ENCODE measurements at places on chromosomes 1 and 21. TPM values are rescaled to one million over a fixed set of nuclear protein-coding genes. Genes with fewer than 3 reads are reported as not detected.

DNA sequence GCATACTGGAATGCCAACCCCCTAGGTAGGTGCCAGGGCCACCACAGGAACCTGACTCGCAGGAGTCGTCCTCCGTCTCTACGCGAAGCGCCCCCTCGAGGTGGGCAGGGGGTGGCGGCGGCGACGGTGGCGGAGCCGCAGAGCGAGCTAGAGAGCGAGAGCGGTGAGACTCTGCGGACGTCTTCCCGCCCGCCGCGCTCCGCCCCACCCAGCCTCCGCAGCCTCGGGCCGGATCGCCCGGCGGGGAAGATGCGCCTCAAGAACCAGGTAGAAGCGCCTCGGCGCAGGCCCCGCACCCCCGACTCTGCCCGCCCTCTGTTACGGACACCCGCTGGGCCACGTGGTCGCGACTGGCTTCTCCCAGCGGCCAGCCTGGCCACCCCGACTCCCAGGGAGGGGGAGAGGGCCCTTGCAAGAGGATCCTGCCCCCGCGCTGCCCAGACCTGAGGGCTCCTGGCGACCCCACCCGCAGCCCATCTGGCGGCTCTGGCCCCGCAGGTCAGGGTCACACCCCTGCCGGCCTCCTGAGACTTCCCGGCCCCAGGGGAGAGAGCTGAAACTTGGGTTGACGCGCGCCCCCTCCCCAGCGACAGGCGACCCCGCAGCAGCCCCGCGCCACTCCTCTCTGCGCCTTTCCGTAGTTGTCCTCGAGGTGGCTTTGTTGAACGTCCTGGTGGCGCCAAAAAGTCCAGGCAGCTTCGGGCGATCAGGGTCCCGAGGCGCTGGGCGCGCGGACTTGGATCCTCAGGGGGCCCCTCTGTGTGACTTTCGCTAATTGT lies 24.4 kb upstream of the AGBL4 start:
- no peaks in the 10 kb centered on the region for H3K36me3 ChIP-seq
- H3K27ac ChIP-seq, result no peak overlapping the region
- peak; percentile 48 for DNase-seq
- no peak overlapping the region for H3K4me3 ChIP-seq
- H3K27me3 ChIP-seq, result no peaks in the 10 kb centered on the region

DNA sequence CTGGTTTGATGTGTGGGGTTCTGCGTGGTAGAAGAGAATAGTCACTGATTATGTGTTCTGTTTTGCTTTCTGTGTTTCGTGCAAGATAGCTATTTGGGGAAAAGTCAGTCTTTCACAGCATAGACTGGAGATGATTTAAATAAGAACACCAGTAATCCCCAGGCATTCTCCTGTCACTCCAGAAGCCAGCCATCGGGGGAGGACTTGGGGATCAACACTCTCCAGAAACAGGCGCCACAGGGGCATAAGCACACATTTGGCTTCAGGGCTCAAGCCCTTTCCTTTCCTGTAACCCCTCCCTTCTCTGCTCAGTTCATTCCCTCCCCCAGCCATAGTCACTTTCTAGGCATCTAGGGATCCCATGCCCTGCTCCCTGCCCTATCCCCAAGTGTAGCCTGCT lies 97.3 kb upstream of the BEND5 start:
- H3K27me3 ChIP-seq, result no peaks in the 10 kb centered on the region
- no peaks in the 10 kb centered on the region for H3K36me3 ChIP-seq
- H3K4me3 ChIP-seq, result no peak overlapping the region
- no peaks in the 10 kb centered on the region for H3K4me1 ChIP-seq
- H3K27ac ChIP-seq, result no peak overlapping the region

DNA sequence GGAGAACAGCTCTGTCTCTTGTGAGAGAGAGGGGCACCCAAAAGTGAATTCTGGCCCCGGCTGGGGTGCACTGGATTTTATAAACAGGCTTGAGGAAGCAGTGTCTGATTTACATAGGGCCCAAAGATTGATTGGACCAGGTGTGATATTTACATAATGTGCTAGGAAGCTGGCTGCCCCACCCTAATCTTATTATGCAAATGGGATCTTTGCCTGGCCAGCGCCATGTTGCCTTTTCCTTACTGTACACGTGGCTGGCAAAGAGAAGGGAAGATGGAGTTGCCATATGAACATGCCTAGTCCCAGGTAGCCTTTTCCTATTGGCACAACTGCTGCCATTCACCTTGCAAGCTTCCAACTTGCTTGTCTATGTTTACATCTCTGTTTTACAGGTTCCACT lies 29.0 kb upstream of the CFHR4 start:
- no peaks in the 10 kb centered on the region for H3K4me1 ChIP-seq
- no peak for DNase-seq
- H3K27ac ChIP-seq, result no peak overlapping the region
- no peaks in the 10 kb centered on the region for H3K36me3 ChIP-seq

- no peak overlapping the region for H3K4me3 ChIP-seq
- no peak overlapping the region for H3K27ac ChIP-seq
- H3K36me3 ChIP-seq, result no peaks in the 10 kb centered on the region
- no peaks in the 10 kb centered on the region for H3K27me3 ChIP-seq
Observed at GRCh38 chr1:199463521-199464127, 563.9 kb upstream of the NR5A2 start.

Gene CCDC30
- 1.8 TPM for total RNA-seq

DNA sequence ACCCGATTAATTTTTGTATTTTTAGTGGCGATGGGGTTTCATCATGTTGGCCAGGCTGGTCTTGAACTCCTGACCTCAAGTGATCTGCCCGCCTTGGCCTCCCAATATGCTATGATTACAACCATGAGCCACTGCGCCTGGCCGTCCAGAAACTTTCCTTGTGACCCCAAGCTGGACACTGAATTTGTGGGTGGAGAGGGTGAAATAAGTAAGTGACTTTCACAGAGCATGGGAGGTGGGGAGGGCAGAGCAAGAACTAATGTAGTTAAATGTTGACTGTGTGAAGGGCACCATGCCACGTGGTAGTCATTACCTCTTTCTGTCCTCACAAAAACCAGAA lies 2.7 kb upstream of the UTP11 start:
- no peak overlapping the region for H3K27ac ChIP-seq
- H3K27me3 ChIP-seq, result peaks cover 8% of the 10 kb centered on the region
- no peak for DNase-seq
- H3K36me3 ChIP-seq, result no peaks in the 10 kb centered on the region
- H3K4me3 ChIP-seq, result no peak overlapping the region

DNA sequence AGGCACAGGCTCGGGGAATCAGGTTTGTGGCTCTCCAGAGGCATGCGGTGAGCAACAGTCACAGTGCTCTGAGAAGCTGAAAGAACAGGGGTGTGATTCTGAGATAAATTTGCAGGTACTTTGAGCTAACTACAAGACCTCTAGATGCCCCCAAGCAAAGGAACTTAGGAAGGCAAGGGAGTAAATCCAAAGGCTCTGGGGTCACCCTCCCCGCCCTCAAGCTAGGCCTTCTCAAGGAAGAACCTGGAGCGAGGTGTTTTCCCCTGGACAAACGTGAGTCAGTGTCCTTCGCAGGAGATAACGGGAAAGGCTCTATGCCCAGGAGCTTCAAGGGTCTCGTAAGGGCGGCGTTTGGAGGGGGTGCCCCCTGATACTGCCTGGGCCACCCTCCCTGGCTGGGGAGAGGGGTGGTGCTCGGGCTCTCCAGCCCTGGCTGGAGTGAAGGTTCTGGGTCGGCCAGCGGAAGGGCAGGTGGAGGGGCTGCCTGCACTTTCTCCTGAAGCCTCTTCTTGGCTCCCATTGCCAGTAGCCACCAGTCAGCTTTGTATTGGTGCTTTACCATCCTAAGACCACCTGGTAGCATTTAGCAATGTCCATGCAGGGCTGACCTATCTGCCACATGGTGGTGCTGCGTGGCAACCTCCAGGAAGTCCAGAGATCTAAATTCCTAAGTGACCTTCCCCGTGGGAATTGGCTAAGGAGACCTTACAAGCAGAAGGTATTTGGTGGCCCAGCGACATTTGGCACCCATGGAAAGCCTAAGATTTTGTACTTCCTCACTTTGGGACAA lies 44.0 kb downstream of the GPR161 start:
- H3K36me3 ChIP-seq, result no peaks in the 10 kb centered on the region
- no peaks in the 10 kb centered on the region for H3K4me1 ChIP-seq
- DNase-seq, result no peak
- no peak overlapping the region for H3K4me3 ChIP-seq
- H3K27ac ChIP-seq, result no peak overlapping the region
- no peaks in the 10 kb centered on the region for H3K27me3 ChIP-seq

GRCh38 chr1:14968251-14968851 lies 185.2 kb upstream of the TMEM51 start:
- no peak for DNase-seq
- no peaks in the 10 kb centered on the region for H3K36me3 ChIP-seq

DNA sequence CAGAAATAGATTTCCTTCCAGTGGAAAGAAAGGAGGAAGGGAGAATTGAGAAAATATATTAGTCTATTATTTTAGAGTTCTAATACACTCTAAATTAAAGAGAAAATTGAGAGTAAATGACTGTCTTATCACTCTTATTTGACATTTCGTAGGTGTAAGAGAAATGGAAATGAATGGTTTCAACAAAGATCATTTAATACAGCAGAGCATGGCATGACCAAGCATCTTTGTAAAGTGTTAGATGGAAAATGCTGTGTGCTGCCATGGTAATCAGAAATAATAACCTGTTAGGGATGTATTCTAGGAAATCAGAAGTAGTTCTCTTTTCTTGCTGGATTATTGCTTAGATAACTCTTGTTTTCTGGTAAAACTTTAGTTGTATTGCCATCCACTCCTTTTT lies 90.9 kb downstream of the GIPC2 start:
- H3K36me3 ChIP-seq, result no peaks in the 10 kb centered on the region
- H3K27ac ChIP-seq, result no peak overlapping the region
- H3K4me1 ChIP-seq, result no peaks in the 10 kb centered on the region

DNA sequence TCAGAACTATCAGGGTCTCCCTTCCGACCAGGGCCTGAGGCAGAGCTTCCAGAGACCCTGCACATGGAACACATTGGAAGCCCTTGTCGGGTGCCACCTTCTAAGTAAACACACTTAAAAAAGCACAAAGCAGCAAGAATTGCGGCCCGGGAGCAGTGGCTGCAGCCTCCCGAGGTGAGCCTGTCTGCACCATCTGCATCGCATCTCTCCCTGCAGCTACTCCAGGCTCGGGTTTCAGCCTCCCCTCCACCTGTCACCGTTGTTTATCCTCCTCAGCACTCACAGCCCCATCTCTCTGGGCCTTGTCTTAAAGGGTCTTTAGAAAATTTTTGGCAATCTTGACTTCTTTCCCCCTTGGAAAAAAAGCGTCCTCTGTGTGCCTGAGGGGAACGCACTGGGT lies 95.1 kb upstream of the ARHGEF16 start:
- no peaks in the 10 kb centered on the region for H3K36me3 ChIP-seq
- H3K4me1 ChIP-seq, result no peaks in the 10 kb centered on the region
- no peak for DNase-seq
- no peak overlapping the region for H3K27ac ChIP-seq

- H3K4me1 ChIP-seq, result peaks cover 29% of the 10 kb centered on the region
- H3K36me3 ChIP-seq, result peaks cover 13% of the 10 kb centered on the region
- no peak overlapping the region for H3K4me3 ChIP-seq
- H3K27me3 ChIP-seq, result no peaks in the 10 kb centered on the region
Observed at GRCh38 chr21:46637952-46638746, 2.7 kb downstream of the PRMT2 start.

Gene SLC9C2
- not detected for total RNA-seq

DNA sequence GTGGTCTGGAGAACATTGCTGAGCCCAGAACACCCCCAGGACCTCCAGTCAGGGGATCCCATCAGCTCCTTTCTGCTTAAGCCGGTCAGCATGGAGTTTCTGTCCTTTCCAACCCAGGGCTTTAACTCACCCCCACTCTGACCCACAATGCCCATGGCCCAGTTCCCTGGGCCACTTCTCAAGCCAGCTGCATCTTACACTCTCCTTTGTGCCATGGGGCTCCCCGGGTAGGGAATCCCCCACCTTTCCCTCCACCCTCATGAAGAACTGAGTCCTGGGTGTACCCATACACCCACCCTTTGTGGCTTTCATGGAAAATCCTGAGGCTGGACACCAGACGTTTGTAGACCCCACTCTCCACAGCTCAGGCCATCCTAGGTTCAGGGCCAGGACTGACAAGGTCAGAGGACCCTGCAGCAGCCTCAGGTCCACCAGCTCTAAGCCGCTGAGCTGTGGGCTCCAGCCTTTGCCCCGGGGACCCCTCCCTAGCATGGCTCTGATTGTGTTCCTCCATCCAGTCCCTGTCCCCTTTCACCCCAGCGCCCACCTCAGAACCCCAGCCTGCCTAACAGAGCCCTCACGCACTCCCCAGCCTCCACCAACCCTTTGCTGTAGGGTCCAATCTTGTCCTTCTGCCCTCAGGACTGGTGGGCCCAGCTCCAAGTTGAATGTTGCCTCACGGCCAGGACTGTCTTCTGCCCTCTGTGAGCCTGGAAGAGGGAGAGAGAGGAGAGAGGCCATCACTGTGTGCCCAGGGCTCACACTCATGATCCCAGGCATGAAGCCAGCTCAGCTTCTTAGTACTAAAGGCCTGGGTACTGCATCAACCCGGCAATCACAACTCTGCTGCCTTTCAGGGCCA lies 394.8 kb downstream of the MATN1 start:
- no peaks in the 10 kb centered on the region for H3K36me3 ChIP-seq
- H3K4me3 ChIP-seq, result no peak overlapping the region
- no peak for DNase-seq
- H3K4me1 ChIP-seq, result no peaks in the 10 kb centered on the region
- H3K27me3 ChIP-seq, result no peaks in the 10 kb centered on the region

DNA sequence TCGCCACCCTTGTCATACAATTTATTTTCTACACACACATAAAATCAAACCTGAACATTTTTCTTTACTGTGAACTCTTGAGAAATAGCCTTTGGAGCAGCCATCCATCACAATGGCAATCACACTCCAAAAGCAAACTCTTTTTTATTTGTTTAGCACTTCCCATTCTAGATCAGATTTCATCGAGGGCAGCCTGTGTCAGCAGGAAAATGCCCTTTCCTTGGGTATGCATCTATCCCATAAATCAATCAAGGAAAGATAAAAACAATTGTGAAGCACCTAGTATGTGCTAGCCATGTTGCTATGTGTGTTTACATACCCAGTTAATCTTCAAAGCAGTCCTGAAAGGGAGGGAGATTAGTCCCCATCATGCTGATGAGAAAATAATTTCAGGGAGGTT lies 484.1 kb upstream of the USP24 start:
- no peaks in the 10 kb centered on the region for H3K36me3 ChIP-seq
- H3K27me3 ChIP-seq, result no peaks in the 10 kb centered on the region
- no peaks in the 10 kb centered on the region for H3K4me1 ChIP-seq
- H3K27ac ChIP-seq, result no peak overlapping the region

DNA sequence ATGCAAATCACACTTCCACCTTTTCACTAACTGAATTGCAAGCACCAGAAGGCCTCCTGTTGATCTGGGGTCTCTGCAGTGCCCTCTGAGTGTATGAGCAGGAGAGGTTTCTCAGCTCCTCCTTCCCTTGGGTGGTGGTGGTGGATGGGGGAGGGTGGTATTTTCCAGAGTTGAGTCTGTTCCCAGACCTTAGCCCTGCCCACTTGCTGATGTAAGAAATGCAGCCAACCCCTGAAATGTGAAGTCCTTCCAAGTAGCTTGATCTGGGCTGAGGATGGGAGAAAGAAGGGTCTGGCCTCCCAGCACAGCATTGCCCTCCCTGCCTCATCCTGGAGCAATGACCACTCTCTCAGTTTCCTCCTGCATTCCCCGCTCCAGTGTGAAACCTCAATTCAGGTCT lies 6.3 kb upstream of the FOXD2 start:
- no peak overlapping the region for H3K4me3 ChIP-seq
- no peak overlapping the region for H3K27ac ChIP-seq
- H3K4me1 ChIP-seq, result peaks cover 17% of the 10 kb centered on the region
- no peaks in the 10 kb centered on the region for H3K27me3 ChIP-seq
- no peak for DNase-seq
- no peaks in the 10 kb centered on the region for H3K36me3 ChIP-seq
